ENCODE measurements at places on chromosomes 2 and 18.

DNA sequence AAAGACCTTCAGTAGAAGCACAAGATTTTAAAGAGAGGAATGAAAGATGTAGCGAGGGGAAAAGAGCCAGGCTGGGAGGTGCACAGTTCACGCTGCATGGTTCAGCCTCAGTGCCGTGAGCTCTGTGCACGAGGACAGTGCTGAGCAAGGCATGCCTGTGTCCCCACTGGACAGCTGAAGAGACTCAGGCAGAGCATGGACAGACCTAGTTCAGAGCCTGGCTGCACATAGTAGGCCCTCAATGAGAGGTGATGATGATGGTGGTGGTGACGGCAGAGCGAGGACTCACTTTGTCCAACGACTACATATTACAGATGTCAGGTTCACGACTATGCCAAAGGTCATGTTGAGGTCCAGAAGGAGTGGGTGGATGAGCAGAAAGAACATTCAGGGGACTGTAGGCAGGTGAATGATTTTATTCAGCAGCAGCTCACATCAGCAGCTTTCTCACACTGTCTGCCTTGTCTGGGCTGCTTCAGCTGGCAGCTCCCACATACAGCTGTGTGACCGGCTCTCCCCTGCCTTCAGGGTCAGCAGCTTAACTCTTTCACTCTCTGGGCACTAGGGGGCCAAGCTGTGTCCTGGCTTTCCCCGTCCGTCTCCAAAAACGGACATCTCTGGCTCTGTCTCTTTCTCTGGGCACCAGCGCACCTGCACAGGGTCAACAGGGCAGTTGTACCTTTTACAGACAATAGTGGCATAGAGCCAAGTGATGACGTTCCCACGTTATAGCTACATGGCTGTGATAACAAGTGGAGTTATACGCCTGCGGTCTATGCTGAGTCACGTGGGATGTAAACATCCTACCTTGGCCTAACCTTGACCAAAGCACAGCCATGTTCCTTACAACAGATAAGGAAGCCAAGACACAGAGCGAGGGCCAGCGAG, 128.8 kb upstream of the MSH6 start:
- DNase-seq, result no peak

DNA sequence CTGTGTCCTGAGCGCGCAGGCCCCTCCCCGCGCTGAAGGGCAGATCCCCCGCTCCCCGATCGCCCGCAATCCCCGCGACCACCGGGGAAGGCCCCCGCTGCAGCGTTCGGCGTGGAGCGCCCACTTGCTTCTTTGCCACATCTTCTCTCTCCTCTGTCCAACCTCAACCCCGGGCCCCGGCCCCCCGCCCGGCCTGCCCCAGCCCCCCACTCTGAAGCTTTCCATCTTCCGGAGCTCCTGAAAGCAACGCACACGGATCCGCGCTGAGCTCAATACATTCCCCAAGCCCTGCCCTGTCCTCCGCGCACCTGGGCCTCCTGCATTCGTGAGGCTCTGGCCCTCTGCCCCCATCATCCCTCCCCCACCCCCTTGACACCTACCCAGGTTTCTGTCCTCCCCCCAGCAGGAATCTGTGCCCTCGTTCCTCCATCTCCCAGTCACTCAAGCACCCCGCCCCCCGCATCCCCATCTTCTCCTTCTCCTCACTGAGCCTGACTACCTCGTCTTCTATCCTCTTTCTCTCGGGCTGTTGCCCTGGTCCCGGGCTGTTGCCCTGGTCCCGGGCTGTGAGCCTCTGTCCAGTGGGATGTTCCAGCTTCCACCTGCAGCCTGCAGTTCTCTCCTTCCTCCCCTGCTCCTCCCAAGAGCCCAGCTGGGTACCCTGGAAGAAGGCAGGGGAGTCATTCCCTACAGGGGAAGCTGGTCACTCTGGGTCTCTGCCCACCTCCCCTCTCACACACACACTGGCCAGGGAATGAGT, 7.8 kb downstream of the SPEG start:
- DNase-seq, result no peak

- DNase-seq, result no peak
Measured at GRCh38 chr2:109712746-109713145, 81.4 kb upstream of the RGPD5 start.

DNA sequence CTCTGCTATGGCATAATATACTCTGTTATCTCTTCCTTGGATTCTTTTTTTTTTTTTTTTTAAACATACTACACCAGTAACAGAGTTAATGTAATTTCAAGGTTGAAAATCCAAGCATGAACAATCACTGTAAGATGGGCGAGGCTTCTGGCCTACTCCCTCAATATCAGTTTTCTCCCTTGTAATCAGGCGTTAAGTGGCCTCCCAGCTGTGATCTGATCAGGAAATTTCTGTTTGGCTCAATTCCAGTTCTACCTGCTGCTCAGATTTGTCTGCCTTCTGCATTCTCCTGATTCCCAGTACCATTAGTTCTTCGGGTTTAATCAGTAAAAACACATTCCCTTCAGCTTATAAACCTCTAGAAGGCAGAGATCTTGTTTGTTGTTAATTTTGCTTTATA, 18.6 kb downstream of the PRKD3 start:
- DNase-seq, result no peak

GRCh38 chr2:7060631-7061449, 143.6 kb downstream of the RNF144A start:
- no peak for DNase-seq

DNA sequence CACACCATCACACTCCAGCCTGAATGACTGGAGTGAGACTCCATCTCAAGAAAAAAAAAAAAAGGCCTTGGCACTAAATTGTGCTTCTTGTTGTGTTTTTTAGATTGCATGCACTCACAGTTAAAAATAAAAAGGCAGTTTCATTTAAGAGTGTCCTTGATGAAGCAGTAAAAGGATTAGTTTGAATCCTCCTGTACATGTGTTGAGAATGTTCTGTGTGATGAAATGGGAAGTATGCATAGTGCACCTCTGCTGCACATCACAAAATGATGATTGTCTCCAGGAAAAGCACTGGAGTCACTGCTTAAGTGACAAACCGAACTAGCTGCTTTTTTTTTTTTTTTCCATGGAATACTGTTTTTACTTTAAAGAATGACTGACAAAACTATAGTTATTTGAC, 23.1 kb downstream of the DYSF start:
- no peak for DNase-seq

GRCh38 chr2:79972661-79973060, 331.9 kb downstream of the LRRTM1 start:
- no peak for DNase-seq

GRCh38 chr2:178397002-178397605, 53.9 kb downstream of the PRKRA start:
- DNase-seq, result no peak

GRCh38 chr2:69087211-69087911, 74.4 kb downstream of the ANTXR1 start:
- no peak for DNase-seq

DNA sequence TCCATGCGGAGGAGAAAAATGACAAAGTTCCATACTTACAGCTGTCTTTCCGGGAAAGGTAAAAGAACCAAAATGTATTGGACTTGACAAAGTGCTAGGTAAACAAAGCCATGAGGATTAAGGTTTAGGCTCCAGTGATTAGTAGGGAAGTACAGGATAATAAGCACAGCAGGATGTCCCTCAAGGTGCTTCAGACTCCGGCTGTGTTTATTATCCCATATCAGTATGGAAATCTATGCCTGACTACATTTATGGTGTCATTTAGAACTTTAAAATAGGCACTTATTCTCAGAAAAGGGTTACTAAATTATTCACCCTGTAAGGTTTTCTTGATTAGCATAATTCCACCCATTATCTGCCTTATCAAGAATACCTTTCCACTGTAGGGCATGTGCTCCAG, 136.3 kb upstream of the CCDC68 start:
- DNase-seq, result no peak

DNA sequence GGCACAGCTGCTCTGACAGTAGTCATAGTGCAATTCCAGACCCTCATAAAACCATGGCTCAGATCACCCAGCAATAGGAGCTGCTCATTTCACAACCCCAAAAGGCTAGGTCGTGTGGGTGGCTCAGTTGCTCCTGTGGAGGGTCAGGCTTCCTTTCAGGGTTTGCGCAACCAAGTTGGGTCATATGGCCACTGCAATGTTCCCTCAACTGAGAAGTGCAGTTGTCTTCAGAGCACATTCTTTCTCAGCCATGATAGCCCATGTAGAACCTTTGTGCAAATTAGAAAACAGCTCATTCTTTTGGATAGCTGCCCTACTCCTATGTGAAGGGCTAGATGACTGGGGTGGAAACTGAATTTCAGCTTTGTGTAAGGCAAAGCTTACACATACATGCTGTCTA, 3.2 kb downstream of the SERPINB13 start:
- no peak for DNase-seq

GRCh38 chr2:108612514-108613183, 78.4 kb downstream of the LIMS1 start:
- no peak for DNase-seq

- DNase-seq, result no peak
Measured at GRCh38 chr2:179376881-179377280, 112.2 kb upstream of the SESTD1 start.

DNA sequence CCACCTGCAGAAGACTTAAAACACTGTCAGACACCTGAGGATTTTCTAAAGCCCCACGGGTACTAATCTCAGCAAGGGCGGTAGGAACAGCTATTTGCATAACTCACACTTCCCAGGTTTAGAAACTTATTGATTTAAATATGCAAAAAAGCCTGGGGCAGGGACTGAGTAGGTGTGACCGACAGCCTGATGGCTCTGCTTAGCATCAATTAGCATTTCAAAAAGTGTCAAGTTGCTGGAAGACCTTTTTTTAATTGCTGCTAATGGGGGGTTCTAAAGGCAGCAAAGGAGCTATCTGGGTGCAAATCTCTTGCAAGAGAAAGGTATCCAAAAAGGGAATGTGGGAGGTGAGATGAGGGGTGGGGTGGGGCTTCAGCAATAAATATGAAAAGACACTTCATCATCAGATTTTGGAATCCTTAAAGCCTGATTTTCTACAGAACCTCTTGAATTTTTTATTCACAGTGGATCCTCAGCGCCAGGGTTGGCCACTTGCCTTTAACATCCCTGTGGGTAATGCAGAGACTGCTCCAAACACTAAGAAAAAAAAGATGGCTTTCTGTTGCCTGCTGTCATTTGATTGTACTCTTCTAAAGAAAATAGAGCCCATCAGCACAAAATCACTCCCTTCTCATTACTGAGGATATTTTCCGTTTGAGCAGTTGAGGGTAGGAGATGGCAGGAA, 121.1 kb upstream of the RMP24 start:
- DNase-seq, result no peak

- no peak for DNase-seq
Measured at GRCh38 chr2:232460171-232460570, 4.2 kb downstream of the ALPI start.

- DNase-seq, result no peak
Measured at GRCh38 chr18:8406186-8406867, 202.9 kb upstream of the RAB12 start.

GRCh38 chr2:221429741-221430491, 142.2 kb downstream of the EPHA4 start:
- DNase-seq, result no peak

DNA sequence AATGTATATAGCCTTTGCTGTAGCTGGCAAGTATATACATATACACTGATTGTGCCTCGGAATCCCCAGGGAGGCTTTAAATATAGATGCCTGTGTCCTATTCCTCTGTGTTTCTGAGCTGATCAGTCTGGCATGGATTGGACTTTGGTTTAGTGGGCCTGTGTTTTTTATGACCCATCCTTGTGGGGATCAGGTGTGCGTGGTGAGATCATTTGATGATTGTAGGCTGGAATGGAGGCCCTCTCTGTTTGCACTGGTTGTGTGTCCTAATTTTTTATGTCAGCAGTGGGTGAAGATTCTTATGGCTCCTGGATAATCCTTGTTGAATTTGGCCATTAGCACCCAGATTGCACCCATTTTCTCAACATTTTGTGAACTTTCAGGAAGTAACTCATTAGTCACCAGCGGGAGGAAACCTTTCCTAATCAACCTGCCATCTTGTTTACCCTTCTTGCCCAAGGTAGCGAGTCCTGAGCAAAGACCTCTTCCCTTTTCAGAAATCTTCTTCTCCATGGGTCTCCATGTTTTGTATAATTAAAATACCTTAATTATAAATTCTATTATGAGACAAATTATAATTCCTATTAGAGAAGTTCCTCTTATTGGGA, 75.8 kb downstream of the UGGT1 start:
- DNase-seq, result no peak

GRCh38 chr2:239073745-239074530, 226.1 kb downstream of the TWIST2 start:
- DNase-seq, result no peak

- no peak for DNase-seq
Measured at GRCh38 chr2:197236816-197237215, 73.8 kb downstream of the ANKRD44 start.

GRCh38 chr2:182064019-182064778, 78.5 kb downstream of the PPP1R1C start:
- no peak for DNase-seq

DNA sequence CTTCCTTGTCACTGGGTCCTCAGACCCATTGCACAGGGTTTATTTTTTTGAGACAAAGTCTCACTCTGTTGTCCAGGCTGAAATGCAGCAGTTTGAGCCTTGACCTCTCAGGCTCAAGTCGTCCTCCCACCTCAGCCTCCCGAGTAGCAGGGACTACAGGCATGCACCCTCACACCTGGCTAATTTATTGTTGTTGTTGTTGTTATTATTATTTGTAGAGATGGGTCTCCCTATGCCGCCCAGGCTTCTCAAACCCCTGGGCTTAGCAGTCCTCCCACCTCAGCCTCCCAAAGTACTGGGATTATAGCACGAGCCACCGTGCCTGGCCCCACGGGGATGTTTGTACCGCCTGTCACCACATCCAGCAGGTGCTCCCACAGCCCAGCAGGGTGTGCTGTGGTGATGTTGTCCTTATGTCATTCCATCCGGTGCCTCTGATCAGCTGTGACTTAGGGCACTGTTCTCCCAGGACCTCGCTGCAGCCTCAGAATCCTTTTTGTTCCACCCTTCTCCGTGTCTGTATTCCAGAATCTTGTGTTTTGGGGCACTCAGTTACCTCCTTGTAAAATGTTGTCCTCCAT, 182.3 kb downstream of the INO80D start:
- DNase-seq, result no peak

GRCh38 chr2:187078297-187078696, 229.3 kb upstream of the ZSWIM2 start:
- DNase-seq, result no peak

- DNase-seq, result no peak
Measured at GRCh38 chr2:7379799-7380198, 462.6 kb downstream of the RNF144A start.

DNA sequence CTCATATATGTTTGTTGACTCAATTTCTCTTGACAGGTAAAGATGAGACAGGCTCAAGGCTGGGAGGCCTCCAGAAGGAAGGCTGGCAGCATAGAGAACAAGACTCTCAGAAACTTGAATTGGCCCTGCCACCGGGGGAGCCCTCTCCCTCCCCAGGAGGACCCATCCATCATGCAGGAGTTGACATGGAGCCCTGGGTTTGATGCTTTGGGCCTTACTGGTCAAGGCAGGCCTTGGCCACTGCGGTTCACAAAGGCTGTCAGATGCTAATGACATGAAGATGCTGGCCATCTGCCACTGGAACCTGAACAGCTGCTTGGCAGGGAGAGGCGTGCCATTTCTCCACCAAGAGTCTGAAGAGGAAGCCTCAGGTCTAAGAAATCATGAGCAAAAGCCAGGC, 193.6 kb downstream of the MTCL1 start:
- DNase-seq, result no peak

- no peak for DNase-seq
Measured at GRCh38 chr2:200454927-200455801, 54.7 kb downstream of the KCTD18 start.

GRCh38 chr2:86476092-86476491, 34.9 kb downstream of the KDM3A start:
- DNase-seq, result no peak
